ENCODE measurements at places on chromosomes 7 and 10.

DNA sequence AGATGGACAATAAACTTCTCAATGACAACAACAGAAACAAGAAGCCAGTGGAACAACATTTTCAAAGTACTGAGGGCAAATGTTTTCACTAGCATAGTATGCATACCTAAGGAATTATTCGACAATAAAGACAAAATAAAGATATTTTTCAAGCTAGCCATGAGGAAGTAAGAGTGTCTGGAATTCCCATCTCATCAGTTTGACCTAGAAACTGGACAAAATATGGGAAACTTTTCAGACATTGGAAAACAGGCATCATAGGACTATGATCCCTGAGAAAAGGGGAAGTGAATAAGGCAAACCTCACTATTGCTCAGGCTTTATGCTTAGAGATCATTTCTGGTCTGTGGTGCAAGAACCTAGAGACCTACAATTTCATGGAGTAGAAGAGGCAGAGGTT lies 86.3 kb downstream of the OAT start:
- DNase-seq, result no peak

- no peak for DNase-seq
These were observed 553.4 kb upstream of the POM121L12 start for GRCh38 chr7:52482076-52482475.

DNA sequence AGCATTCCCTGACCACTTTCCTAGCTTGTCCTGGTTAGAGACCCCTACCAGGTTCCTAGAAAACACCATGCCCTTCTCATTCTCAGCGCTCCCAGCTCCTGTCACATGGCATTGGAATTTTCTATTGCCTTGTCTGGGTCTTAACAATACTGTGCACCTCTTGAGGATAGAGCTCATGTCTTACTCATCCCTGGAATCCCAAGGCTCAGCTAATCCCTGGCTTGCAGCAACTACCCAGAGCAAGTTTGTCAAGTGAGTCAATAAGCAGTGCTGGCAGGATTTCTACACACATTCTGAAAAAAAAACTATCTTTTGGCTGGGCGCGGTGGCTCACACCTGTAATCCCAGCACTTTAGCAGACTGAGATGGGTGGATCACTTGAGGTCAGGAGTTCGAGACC lies 11.7 kb upstream of the PRDX3 start:
- no peak for DNase-seq

- no peak for DNase-seq
These were observed 151.1 kb downstream of the ELMO1 start for GRCh38 chr7:37297546-37297945.

GRCh38 chr10:66538371-66538770 lies 387.5 kb upstream of the LRRTM3 start:
- DNase-seq, result no peak

- DNase-seq, result no peak
These were observed 81.3 kb downstream of the C10orf105 start for GRCh38 chr10:71638064-71638821.
